ENCODE measurements at places on chromosomes 13 and 19.
A peak's percentile ranks its signal among the peaks of the same experiment; 100 is the strongest.

GRCh38 chr19:2063824-2064223 is 12.8 kb upstream of the MKNK2 start:
- DNase-seq, result no peak

- DNase-seq, result no peak
Observed at GRCh38 chr13:109995578-109995977, 209.2 kb upstream of the IRS2 start.

DNA sequence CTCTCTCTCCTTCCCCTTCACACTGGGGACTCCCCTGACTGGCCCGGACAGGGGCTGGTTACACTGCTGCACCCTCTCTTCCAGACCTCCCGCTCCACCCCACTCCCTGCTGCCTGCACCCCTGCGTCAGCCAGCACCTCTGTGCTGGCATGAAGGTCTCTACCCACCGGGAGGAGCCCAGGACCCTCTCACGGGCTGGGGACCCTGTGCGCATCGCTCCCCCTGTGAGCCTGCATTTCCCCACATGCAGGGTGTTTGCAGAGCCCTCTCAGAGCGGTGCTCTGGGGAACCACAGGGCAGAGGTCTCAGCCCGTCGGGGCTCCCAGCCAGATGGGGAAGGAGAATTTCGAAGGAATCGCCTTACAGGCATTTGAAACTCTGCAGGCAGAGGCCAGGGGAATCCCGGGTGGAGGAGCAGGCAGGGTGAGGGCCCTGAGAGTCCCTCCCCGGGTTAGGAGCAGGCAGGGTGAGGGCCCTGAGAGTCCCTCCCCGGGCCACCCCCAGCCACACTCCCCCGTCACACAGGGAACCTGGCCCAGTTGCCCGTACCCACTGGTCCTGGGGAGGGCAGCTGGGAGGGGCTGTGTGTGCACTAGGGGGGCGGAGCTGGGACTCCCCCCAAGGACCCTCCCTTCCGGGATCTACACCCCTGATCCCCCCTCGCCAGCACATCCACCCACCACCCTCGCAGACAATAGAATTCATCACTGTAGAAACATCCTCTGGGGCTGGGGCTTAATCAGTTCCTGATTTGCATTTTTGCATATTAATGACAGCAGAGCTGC is 16.3 kb upstream of the TCF3 start:
- DNase-seq, result no peak

- peak; percentile 96 for DNase-seq
Observed at GRCh38 chr19:38224014-38224862, at the start of gene DPF1. Gene DPF1, minus strand, starts transcription at chr19:38224222. Its CDS starts 80 bp downstream, at chr19:38224142.

GRCh38 chr13:80009760-80010159 is 331.2 kb downstream of the SPRY2 start:
- DNase-seq, result no peak

DNA sequence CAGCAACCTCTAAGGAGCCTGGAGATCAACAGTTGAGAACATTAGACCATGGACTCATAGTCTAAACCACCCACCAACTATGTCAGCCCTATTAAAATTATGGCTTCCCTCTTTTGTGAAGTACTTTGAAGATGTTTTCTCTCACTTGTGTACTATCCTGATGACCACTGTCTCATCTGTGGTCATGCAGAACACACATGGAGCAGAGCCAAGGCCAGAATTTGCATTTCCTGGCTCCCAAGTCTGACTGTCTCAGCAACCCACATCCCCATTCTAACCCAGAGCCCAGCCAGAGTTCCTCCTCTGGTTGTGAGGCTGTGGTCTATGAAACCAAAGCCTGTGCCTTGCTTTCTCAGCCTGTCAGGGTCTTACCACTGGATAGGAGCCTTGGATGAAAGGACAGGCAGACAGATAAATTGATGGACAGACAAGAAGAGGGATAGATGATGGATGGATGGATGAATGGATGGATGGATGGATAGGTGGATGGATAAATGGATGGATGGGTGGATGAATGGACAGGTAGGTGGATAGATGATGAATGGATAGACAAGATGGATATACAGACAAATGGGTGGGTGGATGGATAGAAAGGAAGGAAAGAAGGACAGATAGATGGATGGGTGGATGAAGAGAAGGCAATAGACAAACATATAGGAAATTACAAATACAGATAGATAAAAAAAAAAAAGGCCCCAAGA is 35.4 kb downstream of the ZNF557 start:
- no peak for DNase-seq

DNA sequence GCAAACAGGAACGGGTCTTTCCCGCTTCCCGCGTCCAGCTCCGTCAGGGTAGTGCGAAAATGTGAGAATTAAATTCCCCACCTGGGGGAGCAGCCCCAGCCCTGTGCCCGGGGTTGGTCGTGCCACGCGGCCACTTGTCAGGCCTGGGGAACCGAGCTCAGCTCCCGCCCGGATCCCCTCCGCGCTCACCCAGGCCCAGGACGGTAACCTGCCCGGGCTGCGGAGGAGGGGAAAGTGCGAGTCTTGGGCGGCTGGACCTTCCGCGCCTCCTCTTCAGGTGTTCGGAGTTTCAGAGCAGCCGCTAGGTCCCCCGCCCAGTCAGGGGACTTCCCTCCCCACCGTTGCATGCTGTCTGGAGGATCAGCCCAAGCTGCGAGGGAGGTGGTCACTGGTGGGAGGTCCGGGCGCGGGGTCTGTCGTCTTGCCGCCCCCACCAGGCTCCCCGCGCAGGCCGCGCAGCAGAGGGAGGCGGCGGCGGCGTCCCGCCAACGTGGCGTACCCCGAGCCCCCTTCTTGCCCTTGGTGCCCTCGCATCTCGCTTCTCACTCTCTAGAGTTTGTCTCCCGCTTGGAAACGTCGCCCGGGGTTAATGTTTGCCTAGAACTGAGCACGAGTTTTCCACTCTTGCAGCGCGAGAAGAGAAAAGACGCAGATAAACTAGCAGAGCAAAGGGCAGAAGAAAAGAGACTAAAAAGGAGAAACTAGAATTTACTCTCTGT is 8.1 kb downstream of the URAD start:
- no peak for DNase-seq

DNA sequence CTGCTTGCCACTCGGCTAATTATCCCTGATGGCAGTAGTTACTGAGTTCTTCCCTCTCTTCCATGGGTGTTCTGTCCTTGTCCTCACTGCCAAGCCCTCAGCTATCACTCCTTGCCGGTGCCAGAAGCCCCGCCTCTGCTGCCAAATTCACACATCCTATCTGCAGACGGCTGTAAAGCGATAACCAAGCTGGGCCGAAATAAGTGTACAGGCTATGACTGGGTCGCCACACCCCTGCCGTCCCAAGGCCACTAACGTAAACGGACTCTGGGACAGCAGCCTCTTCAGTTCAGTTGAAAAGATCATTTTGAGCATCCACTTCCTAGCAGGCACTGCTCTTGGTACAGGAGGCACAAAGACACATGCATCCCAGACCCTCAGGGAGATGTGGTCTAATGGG is 13.3 kb downstream of the SLC7A1 start:
- no peak for DNase-seq

- peak; percentile 31 for DNase-seq
Observed at GRCh38 chr19:741506-742131, 9.3 kb upstream of the MISP start.

DNA sequence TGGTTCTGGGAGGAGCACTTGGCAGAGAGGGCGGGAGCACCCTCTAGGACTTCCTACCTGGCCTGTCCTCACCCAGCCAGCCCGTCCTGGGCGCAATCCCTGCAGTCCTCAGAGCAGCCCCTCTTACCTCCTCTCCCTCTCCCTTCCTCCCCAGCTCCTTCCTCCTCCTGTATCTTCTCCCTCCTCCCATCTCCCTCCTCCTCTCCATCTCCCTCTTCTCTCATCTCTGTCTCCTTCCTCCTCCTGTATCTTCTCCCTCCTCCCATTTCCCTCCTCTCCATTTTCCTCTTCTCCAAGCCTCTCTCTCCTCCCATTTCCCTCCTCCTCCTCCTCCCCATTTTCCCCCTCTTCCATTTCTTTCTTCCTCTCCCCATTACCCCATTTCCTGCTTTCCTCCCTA is 89.8 kb downstream of the RYR1 start:
- no peak for DNase-seq

DNA sequence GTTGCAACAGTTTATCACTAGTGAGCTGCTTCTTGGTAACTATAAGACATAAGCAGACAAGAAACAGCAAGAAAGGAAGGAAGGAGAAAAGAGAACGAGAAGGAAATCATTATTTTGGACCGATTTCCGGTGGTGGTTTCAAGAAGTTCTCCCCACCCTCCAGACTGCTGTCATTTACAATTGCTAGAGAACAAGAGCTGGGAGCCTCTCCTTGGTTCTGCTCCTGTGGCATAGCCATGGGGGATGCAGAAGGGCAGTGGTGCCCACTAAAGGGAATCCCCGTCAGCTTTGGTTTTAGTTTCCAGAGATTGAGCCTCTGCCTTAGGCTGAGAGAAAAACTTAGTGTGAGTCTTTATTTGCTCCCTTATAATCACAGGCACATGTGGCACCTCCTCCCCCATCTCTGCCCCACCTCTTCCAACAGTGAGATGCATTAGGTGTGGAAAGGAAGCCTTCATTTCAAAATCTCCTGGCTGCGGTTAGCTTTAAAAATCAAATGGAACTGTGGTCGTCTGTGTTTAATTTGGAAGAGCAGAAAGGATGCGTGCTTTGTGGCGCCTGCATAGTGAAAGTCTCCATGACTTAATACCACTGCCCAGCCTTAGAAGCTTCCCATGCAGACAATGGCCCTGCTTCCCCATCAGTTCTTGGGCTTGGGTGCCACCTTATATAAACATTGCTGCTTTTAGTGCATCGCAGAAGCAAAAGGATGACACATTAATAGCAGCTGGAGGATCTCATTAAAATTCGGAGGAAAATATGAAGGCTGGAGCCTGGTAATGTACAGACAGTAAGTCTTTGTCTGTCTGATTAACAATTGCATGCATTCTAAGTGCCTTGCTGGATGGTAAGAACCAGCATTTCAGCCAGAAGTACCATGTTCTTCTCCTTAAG is 25.0 kb downstream of the LRCH1 start:
- no peak for DNase-seq

GRCh38 chr19:12111943-12112637 is 28.1 kb downstream of the ZNF20 start:
- no peak for DNase-seq

DNA sequence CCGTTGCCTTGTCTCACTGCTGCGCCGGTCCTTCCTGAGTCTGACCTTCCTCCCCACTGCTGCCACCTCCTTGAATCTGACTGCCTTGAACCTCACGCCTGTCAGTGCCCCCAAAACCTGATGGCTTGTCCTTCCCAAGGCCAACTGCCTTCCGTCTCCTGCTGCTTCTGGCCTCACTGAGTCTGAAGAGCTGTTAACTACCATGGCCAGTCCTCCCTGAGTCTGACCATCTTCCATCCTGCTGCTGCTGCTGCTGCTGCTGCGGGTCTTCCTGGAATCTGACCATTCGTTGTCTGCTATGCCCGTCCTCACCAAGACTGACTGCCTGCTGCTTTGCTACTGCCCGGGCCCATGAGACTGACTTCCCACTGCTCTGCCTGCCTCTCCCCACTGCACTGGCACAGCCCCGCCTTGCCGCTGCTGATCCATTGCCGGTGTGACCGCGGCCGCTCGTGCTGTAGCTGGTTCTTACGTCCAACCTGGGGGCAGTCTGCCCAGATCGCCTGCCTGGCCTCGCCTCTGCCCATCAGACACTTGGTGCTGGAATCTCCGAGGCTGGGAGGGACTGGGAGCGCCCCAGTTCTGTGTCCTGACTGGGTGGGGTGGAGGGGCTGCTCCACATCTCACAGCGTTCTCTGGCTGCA is 2.9 kb upstream of the RCN3 start:
- no peak for DNase-seq

DNA sequence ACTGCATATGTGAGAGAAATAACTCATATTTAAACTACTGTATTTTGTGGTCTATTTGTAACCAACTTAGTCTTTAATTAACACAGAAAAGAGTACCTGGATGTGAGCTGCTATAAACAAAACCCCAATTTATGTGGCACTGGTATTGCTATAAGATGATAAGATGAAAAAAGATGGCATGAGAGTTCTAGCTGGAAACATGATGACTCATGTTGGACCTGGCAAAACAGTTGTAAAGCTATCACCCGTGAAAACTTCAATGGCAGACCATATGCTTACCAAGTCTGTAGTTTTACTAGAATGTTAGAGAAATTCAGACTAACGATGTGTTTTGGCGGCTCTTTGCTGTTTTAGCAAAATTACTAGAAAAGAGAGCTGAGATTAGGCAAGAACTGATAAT is 69.6 kb upstream of the PCDH9 start:
- DNase-seq, result no peak

All from HTR-8/SVneo (cell line).